ENCODE measurements at places on chromosomes 16 and 17. TPM values are rescaled to one million over a fixed set of nuclear protein-coding genes. Genes with fewer than 3 reads are reported as not detected.

GRCh38 chr17:65750166-65750565 is 188.7 kb upstream of the AXIN2 start:
- no peak for DNase-seq

DNA sequence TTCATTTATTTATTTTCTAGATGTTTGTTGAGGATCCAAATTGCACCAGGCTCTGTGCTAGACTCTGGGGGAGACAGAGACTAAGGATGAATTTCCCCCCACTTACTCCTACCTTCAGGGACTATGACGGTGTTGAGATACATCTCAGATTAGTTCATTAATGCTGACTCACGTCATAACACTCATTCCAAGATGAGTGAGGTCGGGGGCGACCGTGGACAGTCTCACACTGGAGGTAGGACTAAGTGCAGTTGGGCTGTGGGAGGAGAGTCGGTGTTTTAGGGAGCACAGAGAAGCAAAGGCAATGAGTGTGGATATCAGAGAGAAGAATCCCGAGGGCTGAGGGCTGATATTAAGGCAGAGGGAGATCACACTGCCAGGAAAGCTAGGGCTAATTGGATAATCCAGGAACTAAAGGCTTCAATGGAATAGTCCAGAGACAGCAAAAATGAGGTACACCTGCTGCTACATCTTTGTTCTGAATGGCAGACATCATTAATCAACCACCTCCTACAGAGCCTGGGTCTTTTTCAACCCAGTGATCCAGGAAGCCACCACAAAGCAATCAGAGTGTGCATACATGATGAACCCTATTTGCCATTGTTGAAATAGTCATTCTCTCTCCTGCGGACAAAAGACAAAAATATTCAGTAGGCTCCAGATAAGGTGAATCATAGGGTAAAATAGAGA is 38.6 kb upstream of the CACNG4 start:
- DNase-seq: peak; percentile 19

- peak; percentile 89 for DNase-seq
These were observed 21.4 kb upstream of the CHMP6 start for GRCh38 chr17:80970044-80970761.

DNA sequence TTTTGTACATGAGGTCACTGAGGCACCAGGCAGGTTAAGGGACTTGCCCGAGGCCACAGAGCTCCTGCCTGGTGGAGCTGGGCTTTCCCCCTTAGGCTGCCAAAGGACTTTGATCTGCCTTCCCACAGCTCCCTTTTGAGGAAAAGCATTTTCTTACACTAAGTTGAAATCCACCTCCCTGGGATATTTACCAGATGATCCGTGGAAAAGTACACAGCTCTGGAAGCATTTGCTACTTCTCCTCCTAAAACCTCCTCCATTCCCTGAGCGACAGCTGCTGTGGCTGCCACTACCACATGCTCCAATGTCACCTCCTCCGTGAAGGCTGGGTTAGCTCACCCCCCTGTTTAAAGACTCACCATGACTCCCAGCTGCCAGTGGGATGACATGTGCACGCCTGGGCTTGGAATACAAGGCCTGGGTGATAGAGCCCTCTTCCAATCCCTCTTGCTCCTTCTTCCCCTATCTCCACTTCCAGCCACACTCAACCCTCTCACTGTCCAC is 1.2 kb upstream of the MPRIP start:
- peak; percentile 73 for DNase-seq

DNA sequence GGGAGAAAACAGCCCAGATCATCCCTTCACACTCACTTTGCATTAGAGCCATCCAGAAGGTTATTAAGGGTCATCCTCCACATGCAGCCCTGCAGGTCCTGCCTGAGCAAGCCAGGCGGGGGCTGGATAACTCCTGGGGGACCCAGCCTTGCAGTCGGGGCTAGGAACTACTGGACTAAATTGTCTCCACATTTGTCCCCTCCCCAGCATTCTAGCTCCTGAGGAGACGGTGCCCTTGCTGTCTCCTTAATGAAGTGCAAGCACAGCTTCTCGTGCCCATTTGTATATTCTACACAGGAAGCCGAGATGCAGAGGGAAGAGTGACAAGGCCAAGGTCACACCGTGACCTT is 185.2 kb downstream of the C16orf95 start:
- DNase-seq: peak; percentile 15

- no peak for DNase-seq
These were observed 80.9 kb downstream of the ZNF423 start for GRCh38 chr16:49775018-49775417.

- no peak for DNase-seq
These were observed 357.3 kb upstream of the XYLT1 start for GRCh38 chr16:17828012-17828411.

DNA sequence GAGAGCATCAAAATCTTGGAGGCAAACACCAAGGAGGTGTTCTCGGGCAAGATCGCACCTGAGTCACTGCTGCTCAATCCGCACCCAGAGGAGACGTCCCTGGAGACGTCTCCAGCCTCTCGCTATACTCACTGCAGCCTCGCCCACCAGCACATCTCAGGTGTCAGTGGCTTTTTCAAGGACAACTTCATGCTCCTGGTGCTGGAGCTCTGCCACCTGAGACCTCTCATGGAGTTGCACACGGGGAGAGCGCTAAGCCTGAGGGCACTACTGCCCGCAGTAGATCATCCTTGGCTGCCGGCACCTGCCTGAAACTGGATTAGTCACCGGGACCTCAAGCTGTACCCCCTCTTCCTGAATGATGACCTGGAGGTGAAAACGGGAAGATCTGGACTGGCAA is 2.6 kb upstream of the MBTPS1 start:
- no peak for DNase-seq

DNA sequence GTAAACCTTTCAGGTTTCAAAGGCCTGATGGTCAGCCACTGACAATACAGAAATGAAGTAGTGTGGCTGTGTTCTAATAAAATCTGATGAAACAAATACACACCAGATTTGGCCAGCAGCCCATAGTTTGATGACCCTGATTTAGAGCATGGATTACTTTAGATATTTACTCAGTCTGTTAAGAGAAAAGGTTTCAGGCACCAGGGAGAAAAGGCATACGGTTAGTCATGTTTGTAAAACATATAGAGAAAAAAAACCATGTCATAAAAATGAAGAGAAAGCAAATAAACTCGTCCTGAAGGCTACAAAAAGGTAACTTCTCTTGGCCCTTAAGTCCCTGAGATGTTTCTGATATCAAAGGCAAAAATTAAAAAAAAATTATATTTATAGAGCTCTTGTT is 112.1 kb downstream of the ADAMTS18 start:
- DNase-seq: no peak

- no peak for DNase-seq
These were observed 24.5 kb upstream of the CIBAR2 start for GRCh38 chr16:85136702-85137322.

DNA sequence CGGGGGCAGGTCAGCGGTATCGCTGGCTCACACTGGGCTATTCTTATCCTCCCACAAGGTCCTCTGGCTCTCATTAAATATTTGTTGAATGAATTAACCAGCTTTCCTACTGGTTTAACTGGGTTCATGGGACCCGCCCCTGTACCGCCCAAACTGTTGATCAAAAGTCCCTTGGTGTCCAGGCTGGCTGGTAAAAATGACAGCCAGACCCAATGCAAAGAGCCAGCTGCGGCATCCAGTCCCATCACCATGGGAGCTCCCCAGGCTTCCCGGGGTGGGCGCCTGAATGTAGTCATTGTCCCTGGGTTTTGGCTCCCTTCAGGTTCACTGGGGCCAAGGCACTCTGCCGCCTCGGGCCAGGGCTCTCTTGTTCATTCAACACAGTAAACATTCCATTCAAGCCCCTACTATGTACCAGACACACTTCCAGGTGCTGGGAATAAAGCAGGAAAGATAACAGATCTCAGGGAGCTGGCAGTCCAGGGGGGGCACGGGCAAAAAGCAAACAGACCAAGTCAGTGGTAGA is 11.7 kb upstream of the ATP2C2 start:
- DNase-seq: peak; percentile 28

- DNase-seq: no peak
These were observed 144.7 kb upstream of the TBX2 start for GRCh38 chr17:61254904-61255303.

DNA sequence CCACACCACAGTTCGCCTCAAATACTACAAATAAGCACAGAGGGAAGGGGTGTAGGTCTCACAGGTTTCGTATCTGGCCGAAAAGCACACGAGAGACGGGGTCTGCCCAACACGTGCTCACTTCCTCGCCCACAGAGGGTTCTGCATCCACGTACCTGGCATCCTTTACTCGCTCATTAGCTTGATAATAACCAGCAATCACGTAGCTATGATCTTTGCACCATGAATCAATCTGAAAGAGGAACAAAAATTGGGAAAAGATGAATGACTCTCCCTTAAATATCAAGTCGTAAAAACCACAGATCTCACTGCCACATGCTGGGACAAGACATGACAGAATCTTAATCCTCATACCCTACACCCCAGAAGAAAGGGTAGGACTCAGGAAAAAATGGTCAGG is 10.5 kb downstream of the EMC8 start:
- DNase-seq: no peak

DNA sequence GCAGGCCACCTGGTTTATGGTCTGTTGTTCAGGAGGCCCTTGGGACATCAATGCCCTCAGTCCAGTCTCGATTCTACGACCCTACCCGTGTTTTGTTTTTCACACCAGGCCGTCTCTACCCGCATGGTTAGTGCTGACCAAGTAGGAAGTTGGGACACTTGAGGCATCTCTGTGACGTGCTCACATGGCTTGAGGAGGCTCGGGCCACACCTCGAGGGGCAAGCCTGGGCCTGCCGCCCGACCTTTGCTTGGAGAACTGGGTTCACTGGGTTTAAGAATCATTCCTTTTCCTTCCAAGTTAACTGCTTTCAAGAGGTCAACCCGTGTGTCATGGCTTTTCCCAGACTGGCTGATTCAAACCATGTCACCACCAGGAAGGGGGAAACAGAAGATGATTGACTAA is 86.8 kb downstream of the CMIP start:
- peak; percentile 79 for DNase-seq

GRCh38 chr16:4110680-4111079 is 5.6 kb downstream of the ADCY9 start:
- DNase-seq: peak; percentile 40

DNA sequence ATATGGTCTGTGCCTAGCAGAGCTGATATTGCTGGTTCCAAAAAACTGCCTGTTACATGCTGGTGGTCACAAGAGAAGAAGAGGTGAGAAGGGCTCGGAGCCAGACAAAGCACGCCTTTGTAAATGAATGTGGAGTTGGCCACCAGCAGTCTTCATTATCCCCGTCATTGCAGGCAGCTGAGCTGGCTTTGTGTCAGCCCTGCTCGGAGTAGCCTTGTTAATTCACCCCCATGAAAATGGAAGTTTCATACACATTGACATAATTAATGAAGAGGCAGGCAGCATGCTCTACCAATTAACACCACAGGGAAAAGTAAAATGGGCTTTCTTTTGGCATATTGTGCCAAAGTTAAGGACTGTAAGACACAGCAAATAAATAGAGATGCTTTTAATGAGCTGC is 113.7 kb upstream of the RBFOX1 start:
- DNase-seq: no peak

- DNase-seq: no peak
These were observed 304.3 kb upstream of the XYLT1 start for GRCh38 chr16:17775061-17775460.

GRCh38 chr16:57513371-57514102 is 22.8 kb downstream of the CCDC102A start:
- no peak for DNase-seq

DNA sequence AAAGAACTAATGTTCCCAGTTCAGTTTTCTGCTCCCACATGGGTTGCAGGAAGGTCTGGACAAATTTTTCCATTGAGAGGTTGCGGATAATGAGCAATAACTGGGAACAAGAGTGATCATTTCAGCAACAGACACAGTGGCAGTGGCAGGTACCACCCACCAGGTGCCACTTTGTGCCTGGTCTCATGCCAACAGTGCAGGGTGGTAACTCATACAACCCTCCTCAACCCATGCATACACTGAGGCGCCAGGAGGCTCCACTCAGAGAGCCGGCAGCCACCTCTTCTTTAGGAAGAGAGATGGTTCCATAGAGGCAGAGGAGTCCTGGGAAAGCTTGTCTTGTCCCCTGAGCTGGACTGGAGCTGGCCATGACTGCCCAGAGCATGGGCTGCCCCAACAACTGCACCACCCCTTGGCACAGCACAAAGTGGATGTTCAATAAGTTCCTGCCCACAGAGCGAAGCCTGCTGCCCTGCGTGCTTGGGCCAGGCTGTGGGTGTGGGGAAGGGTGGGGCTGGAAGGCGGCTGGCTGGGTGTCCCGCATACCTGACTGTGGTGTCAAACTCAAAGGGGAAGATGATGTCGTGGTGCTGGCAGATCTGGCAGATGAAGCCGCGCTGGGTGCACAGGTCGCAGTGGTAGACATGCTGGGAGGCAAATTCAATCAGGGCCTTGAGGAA is 6.4 kb upstream of the ARHGAP27 start:
- DNase-seq: peak; percentile 65

- no peak for DNase-seq
These were observed 16.0 kb upstream of the HEATR6 start for GRCh38 chr17:60094754-60095153.

GRCh38 chr17:19482576-19482975 is 51.1 kb upstream of the SLC47A1 start:
- DNase-seq: no peak

GRCh38 chr16:17628983-17629382 is 158.2 kb upstream of the XYLT1 start:
- no peak for DNase-seq

DNA sequence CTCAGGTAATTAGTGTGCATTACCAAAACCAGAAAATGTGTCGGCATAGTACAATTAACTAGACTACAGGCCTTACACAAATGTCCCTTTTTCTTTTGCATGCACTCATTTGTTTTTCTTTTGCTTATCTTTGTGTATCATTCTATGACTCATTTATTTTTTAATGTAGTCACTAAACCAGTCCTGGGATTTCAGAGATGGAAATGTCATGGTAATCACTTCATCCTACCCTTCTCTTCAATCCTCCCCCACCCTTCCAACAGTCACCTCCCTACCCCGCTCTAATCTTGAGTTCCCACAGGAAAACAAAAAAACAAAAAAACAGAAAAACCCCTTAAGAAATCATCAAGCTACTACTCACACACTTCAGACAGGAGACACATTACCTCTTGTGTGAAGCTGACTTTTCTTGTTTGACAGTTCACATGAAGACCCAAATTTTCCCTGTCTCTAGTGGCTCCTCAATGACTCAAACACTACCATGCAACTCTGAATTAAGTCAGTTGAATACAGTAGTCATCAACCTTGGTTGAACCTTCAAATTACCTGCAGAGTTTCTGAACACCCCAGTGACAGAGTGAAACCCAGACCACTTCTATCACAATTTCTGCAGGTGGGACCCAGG is 242.4 kb upstream of the SALL1 start:
- no peak for DNase-seq

Gene ITPRIPL2
- total RNA-seq: 28.1 TPM

Gene TBC1D3K
- total RNA-seq: not detected

Gene SPN
- total RNA-seq: 42.5 TPM

Gene CACNG3
- total RNA-seq: not detected

Gene CSH1
- not detected for total RNA-seq

Gene TBX2
- total RNA-seq: 32.8 TPM

Gene ARL5C
- not detected for total RNA-seq

Gene LRRC37A
- 8.2 TPM for total RNA-seq

Gene RAB40C
- total RNA-seq: 15.3 TPM

Gene KSR1
- total RNA-seq: 35.2 TPM

Gene IRF8
- 278 TPM for total RNA-seq

Gene PARD6A
- 3.3 TPM for total RNA-seq

All from spleen (tissue), 13 donors.